AG04450 (cell line): ENCODE measurements at places on chromosomes 5 and 9.

DNA sequence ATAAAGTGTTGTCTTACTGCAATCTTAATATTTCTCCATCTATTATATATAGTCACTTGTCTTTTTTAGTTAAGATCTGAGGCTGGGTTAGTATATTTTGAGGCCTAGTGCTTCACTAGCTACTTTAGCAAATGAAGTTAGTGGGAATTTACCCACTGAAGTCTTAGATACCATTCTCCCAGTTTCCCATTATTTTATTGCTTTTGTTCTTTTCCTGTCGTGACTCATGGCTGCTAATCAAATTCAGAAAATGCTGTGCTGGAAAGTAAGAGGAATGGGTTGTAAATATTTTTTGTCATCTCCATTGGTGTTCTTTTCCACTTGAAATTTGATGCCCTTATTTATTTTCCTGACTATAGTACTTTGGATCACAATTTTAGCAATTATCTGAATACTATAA, 14.2 kb downstream of the TCERG1 start:
- no peak for DNase-seq

GRCh38 chr9:126328407-126328806, 1.8 kb downstream of the MVB12B start:
- no peak for DNase-seq

DNA sequence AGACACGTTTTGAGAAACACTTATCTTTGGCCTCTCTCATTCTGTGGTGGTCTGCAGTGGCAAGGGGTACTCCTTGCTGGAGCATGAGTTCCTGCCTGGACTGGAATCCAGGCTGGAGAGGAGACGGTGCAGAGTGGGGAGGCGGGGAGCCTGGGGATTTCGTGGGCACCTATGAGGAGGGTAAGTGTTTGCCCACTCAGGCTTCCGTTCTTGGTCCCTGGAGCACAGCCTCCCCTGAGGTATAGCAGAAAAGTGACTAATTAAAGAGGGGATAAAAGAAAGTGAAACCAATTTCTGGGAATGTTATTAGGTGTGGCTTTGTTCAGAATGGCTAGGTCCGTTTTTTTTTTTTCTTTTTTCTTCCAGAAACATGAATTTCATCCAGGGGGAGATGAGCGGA, 90.8 kb downstream of the ARHGAP26 start:
- DNase-seq = no peak

DNA sequence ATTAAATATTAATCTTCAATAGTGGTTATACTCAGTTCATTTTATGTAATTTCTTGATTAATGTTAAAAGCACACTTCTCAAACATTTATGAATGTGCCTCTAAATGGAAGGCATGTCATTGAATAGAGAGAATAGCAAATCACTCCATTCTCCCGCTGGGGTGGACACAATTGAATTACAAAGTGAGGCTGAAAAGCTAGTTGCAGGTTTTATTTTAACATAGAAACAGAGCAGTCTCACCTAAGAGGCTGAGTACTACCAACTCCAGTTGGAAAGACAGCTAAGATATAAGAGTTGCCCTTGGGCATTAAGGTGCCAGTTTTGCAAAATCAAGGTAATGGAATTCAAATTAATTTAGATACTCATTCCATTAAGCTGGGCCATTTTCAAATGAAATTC, 147.2 kb downstream of the PCSK1 start:
- no peak for DNase-seq

- DNase-seq = no peak
These were observed 17.2 kb upstream of the C5orf15 start for GRCh38 chr5:133985540-133986180.

GRCh38 chr5:73214996-73215395, 42.0 kb downstream of the TMEM174 start:
- DNase-seq = no peak

DNA sequence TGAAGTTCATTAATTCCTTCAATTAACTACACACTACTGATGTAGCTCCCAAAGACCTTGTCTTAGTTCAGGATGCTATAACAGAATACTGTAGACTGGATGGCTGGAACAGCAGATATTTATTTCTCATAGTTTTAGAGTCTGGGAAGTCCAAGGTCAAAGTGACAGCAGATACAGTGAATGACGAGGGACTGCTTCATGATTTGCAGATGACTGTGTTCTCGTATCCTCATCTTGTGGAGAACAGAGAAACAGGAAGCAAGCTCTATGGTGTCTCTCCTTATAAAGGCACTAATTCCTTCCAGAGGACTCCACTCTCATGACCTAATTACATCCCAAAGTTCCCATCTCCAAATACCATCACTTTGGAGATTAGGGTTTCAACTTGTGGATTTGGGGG, 65.6 kb upstream of the MAP1B start:
- no peak for DNase-seq

- DNase-seq = no peak
These were observed 97.6 kb downstream of the ARSB start for GRCh38 chr5:78887384-78888118.
